ENCODE measurements at places on chromosomes 5 and 9. TPM values are rescaled to one million over a fixed set of nuclear protein-coding genes. Genes with fewer than 3 reads are reported as not detected.

Gene MEGF9
- 20.4 TPM for total RNA-seq

Gene MPDZ
- total RNA-seq = 25.1 TPM

Gene CDC26
- total RNA-seq = 28.5 TPM

Gene DMRT3
- not detected for total RNA-seq

DNA sequence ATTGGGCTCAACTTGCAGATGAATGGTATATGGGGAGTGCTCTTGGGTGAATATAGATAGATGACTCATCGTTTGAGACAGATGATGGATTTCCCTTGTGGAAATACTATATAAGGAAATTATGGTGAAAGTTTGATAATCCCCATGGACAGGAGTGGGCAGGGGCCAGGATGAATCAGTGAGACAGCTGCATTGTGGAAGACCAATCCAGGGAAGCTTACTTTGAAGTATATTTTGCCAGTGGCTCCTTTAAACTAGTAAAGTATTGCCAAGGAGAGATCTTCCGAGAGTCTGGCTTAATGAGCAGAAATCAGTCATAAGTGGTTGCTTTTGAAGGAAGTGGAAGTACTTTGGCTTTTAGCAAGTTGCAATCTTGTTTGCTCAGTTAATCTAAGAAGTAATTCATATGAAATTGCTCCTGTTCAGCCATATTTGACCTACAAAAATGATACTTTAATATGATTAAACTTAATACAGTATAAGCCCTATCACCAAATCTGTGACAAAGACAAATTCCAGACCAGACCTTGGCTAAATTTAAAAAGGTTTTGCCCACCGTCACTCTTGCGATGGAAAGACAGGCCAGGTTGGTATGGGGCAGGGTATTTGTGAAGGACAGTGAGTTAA is 9.3 kb upstream of the TNC start:
- DNase-seq = no peak

DNA sequence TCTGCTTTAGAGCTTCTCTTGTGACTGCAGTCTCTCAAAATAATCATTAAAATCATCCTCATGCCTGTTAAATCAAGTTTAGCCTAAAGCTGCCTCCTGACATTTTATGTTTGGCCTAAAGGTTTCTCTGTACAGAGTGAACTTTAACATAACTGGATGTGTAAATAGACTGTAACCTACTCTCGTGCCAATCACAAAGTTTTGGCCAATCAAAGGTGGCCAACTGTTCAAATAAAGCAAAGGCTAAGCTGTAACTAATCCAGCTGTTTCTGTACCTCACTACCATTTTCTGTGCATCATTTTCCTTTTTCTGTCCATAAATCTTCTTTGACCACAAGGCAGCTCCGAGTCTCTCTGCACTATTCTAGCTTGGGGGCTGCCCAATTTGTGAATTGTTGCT is 86.2 kb downstream of the GCNT1 start:
- DNase-seq = no peak

- DNase-seq = no peak
These were observed 86.0 kb upstream of the SMARCA2 start for GRCh38 chr9:1929134-1929533.

DNA sequence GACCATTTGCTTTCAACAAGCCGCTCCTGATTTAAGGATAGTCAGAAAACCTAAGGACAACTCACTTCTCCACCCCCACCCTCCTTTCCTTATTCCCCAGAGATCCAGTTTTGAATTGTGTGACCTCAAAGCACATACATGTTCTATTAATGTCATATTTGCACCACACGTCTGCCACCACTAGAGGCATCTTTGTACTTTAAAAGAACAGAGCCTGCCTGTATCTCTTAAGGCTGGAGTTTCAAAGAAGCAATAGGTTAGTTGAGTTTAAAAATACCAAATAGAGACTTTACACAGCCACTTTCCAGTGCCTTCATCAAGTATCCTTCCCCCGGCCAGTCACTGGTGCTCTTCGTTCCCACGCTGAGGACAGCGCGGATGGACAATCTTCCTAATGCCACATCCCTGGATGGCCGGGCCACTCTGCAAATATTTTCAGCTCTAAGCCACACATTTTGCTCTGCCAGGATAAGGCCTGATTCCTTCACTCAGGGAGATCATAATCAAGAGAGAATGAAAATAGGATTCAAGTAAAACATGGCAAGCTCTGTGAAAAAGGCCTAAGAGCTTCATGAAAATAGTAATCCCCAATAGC is 146.3 kb downstream of the SNCAIP start:
- DNase-seq = no peak

- DNase-seq = peak; percentile 32
These were observed 57.6 kb downstream of the DPYSL3 start for GRCh38 chr5:147452165-147452811.

GRCh38 chr9:75130621-75131230 is 42.4 kb downstream of the OSTF1 start:
- DNase-seq = no peak

Measured in kidney (tissue), 22 donors.